ENCODE measurements at places on chromosomes 7 and 10. TPM values are rescaled to one million over a fixed set of nuclear protein-coding genes. Genes with fewer than 3 reads are reported as not detected.

GRCh38 chr10:44991571-44991970 lies 9.2 kb upstream of the ZNF22 start:
- DNase-seq, result no peak

- DNase-seq, result no peak
Observed at GRCh38 chr10:132876131-132876860, 66.1 kb downstream of the CFAP46 start.

- DNase-seq, result no peak
Observed at GRCh38 chr10:112168733-112169132, 14.8 kb downstream of the GPAM start.

ITIH5 gene
- polyA plus RNA-seq, result 113 TPM

- peak; percentile 76 for DNase-seq
Observed at GRCh38 chr10:6401558-6402348, 178.3 kb downstream of the PRKCQ start.

GRCh38 chr10:126169899-126170298 lies 218.4 kb downstream of the ADAM12 start:
- DNase-seq, result no peak

DNA sequence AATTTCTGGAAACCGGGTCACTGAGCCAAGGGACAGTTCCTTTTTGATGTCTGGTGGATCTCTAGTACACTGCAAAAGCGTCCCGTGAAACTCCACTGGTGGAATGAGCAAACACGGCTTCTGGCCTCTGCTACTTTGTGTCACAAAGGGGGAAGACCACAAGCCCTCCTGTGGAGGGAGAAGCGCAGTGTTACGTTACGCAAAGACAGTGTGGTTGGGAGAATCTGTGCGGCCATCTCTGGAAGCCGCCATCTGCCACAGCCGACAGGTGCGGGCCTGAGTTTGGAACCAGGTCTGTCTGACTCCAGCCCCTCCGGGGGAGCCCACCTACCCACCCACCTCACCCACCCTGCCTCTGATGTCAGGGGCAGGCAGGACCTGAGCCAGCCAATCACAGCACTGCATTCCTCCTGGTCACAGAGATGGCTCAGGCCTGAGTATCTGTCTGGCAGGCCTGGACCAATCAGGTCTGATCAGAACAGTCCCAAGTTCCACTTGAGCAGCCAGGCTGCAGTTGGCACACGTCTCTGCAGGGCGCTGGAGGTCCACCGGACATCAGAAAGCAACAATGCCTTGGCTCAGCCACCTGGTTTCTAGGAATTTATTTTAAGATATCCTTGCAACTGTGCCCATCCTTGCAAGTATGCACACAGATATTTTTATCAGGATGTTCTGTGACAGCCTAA lies 3.0 kb upstream of the CYP2W1 start:
- DNase-seq, result no peak

DNA sequence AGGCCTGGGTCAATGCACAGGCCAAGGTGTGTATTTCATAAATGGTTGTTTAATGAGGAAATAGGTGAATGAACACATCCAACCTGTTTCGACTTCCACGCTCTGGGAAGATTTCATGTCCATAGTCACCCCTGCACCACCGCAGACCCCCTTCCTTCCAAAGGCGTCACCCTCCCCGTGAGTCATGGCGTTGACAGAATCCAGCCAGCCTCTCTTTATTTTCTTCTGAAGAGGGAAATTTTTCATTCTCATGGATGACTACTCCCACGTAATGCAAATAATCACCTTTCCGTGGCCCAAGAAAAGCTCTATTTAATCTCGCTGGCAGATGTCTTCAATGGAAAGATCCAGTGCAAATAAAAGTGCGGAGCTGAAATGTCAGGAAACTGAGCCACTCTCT lies 75.3 kb upstream of the FOXK1 start:
- DNase-seq, result no peak

DNA sequence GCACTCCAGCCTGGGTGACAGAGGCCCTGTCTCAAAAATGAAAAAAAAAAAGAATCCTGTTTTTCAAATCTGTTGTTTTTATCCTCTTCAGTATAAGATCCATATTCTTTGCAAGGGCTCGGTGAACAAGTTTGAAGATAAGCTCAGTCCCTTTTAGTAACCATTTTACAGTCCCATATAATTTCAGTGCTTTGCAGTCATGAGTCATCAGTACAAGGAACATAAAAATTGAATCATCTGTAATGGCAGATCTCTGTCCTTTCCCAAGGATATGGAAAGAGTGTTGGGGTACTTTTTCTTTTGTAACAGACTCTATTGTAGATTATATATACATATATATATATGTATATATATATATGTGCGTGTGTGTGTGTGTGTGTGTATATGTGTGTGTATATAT lies 52.2 kb upstream of the ZPBP start:
- DNase-seq, result no peak

- DNase-seq, result no peak
Observed at GRCh38 chr7:69749994-69750393, 151.7 kb downstream of the AUTS2 start.

GRCh38 chr10:7659560-7659959 lies 7.2 kb downstream of the ITIH5 start:
- no peak for DNase-seq

- DNase-seq, result no peak
Observed at GRCh38 chr7:140697447-140698143, 1.1 kb downstream of the NDUFB2 start.

DNA sequence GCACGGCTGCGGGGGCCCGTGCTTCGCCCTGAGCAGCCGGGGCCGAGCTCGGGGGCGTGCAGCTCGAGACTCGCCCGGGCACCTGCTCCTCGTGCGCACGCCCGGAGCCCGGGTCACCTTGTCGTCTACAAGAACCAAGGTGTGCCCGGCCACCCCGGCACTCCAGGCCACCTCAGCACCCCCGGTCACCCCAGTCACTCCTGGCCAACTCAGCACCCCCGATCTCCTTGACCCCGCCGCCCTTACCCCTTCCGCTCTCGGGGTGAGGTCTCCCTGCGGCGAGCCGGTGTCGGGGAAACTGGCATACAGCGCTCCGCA lies 268 bp upstream of the IGFBP3 start:
- DNase-seq, result no peak

GRCh38 chr7:7051206-7051877 lies 131.0 kb upstream of the C1GALT1 start:
- no peak for DNase-seq

GRCh38 chr7:96778263-96778662 lies 68.6 kb upstream of the SEM1 start:
- DNase-seq, result no peak

DNAJC12 gene
- 3.1 TPM for polyA plus RNA-seq

- DNase-seq, result no peak
Observed at GRCh38 chr7:139648941-139649425, 125.5 kb downstream of the CLEC2L start.

EN2 gene
- polyA plus RNA-seq, result 0.06 TPM

- DNase-seq, result no peak
Observed at GRCh38 chr10:100996678-100997359, 2.8 kb upstream of the LZTS2 start.

DNA sequence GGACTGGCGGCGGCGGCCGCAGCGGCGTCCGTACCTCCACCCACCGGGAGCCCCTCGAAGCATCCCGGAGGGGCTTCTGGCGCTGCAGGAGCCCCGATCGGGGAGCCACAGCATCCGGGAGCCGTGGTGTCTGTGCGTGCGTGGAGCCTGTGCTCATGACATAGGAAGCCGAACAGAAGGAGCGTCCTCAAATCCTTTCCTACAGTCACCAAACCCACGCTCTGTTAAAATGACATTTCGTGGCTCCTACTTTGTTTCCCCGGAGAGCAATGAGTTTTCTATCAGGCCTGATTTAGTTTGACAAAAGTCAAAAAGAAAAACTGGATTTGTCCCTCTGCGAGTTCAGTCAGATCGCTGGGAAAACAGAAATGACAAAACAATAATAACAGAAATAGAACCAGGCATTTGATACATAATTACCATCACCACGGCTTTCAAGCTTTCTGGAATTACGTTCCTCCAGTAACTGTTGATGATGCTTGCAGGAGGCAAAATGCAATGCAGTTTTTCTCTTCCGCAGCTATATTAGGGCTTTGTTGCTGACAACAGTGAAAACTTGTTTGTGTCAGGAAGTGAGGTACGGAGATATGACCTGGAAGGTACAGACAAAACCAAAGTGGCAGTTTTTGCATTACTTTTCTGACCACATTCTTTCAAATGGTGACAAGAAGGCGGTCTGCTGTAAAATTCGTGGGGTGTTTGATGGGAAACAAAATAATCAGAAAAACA lies 219.3 kb upstream of the MKLN1 start:
- no peak for DNase-seq

DNA sequence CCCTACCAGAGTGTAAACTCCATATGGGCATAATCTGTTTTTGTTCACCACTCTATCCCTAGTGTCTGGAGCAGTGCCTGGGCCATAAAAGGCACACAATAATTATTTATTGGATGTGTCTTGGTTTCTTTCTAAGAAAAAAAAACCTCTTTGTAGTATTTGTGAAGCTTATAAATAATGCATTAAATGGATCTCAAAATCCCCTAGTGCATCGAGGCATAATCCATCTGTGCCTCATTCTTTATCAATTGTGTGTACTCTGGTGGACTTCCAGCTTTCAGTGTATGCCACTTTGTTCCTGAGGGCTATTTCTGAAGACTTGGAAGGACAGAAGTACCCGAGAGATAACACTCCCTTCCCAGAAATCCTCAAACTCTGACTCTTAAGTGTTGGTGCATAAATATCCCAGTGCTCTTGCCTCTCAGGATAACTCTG lies 255.0 kb upstream of the PHYHIPL start:
- no peak for DNase-seq

- DNase-seq, result no peak
Observed at GRCh38 chr10:130427216-130427722, 291.1 kb downstream of the GLRX3 start.

LIPN gene
- 0.06 TPM for polyA plus RNA-seq

KAZALD1 gene
- 5.9 TPM for polyA plus RNA-seq

DNA sequence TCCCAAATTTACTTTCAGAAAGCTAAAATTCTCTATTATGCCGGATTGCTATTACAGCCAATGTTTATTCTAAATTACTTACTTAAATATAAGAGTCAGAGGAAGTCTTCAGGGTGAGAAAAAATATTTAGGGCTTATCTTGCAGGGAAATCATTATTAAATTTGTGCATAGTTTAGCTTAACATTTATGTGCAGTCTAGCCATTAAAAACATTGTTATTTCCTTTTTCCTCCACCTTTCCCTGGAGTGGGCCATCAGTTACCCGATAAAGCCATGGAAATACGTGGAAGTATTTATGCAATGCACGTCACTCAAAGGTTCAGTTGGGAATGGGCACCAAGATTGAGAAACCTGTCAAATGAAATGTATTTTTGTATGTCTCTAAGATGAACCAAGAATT lies 9.5 kb upstream of the TAS2R60 start:
- DNase-seq, result no peak

CCDC146 gene
- 6.6 TPM for polyA plus RNA-seq

DNA sequence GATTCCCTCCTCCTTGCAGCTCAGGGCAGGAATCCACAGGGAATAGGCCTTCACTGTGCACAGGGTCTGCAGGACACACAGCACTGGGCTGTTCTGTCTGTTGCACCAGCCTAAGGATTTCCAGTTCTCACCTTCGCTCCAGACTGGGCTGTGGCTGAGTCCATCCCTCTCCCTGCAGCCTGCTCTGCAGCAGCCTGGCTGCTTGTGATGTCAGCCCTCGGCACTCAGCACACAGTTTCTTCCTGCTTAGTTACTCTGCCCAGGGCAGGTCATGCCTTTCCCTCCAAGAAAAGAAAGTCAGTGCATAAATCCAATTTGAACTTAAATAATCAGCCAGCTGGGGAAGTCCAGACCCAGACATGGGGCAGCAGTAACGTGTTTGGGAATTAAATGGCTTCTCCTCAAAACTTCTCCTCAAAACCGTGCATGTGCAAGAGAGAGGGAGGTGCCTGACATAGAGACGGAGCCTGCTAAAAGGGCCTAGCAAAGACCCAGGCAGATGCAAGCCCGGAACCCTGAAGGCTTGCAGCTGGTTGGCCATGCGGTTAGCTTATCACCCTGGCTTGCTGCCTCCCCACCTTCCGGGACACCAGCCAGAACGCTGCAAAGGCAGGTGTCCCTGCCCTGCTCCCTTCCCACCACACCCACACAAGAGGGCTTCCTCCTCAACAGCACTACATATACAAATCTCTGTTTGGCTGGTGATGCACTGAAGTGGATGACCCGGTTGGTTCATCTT lies 10.9 kb upstream of the GDF2 start:
- no peak for DNase-seq

- no peak for DNase-seq
Observed at GRCh38 chr7:6475433-6476186, 27.9 kb upstream of the DAGLB start.

- no peak for DNase-seq
Observed at GRCh38 chr7:108001764-108002725, 916 bp downstream of the LAMB1 start.

IFIT5 gene
- 12.3 TPM for polyA plus RNA-seq

DNA sequence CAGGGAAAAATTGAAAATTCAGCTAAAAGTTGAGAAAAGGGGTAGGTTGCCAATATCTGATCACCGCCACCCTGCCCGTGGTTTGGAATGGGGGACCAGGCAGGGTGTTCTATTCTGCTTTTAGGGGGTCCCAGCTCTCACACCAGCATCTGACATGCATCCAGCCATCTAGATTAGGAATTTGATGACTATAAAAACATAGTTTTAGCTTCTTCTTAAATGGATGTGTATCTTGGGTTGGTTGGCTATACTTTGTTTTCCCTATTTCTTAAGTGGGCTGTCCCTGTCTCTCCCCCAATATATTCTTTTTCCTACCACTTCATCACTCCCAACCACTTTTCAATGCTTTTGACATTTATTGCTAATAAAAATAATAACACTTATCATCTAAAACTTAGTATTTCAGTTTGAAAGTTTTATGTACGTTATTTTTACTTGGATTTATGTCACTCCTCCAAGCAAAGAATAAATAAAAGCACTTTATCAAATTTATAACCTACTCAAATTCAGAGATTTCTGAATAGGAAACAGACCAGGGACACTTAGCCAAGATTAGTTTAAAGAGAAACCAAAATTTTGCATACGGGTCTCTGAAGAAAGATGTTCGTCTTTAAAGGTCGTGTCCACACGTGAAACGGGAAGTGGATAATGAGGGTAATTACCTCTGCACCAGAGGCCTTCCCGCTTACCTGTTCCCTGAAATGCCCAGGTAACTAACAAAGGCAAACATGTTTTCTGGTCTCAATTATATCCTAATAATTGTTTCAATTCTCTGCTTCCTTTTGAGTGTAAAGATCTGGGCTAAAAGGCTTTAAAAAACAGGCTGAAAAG lies 233.2 kb upstream of the AUTS2 start:
- DNase-seq, result peak; percentile 46

DNA sequence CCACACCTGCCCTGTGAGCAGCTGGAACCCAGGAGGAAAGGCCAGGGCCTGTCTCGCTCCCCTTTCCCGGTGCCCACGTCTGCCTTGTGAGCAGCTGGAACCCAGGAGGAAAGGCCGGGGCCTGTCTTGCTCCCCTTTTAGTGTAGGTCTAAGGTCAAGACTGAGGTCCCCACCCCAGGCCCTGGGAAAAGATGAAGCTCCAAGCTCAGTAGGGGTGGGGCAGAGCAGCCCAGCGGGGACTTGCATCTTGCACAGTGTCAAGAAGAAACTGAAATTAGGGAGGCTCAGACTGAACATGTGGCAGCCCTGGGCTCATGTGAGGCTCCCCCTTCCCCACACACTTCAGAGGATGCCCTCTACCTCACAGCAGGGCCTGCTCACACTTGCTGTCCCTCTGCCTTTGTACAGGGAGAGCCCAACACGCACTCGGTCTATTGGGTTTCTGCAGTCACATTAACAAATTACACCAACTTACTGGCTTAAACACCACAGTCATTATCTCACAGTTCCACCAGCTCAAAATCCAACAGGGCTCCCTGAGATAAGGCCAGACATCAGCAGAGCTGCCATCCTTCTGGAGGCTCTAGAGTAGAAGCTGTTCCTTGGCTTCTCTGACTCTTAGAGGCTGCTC lies 12.4 kb downstream of the POLL start:
- DNase-seq, result no peak

Data from urinary bladder (tissue), 4 donors.